Smooth muscle cell of trachea (primary cell): ENCODE measurements at places on chromosomes 7 and 10. TPM values are rescaled to one million over a fixed set of nuclear protein-coding genes. Genes with fewer than 3 reads are reported as not detected.

Gene SH2D4B
- not detected in 2 replicates for total RNA-seq

Gene CFAP43
- 0.15 and 0.33 TPM in 2 replicates for total RNA-seq

Gene SPDYE1
- not detected in 2 replicates for total RNA-seq

Gene SNX10
- total RNA-seq: 0.15 and 0.17 TPM in 2 replicates

Gene RPEL1
- under 0.01 and 0.15 TPM in 2 replicates for total RNA-seq
